ENCODE measurements at places on chromosomes 3 and 15.

GRCh38 chr3:149497966-149498670 lies 23.6 kb downstream of the TM4SF4 start:
- no peak for DNase-seq

GRCh38 chr15:61612111-61612510 lies 383.0 kb upstream of the RORA start:
- no peak for DNase-seq

DNA sequence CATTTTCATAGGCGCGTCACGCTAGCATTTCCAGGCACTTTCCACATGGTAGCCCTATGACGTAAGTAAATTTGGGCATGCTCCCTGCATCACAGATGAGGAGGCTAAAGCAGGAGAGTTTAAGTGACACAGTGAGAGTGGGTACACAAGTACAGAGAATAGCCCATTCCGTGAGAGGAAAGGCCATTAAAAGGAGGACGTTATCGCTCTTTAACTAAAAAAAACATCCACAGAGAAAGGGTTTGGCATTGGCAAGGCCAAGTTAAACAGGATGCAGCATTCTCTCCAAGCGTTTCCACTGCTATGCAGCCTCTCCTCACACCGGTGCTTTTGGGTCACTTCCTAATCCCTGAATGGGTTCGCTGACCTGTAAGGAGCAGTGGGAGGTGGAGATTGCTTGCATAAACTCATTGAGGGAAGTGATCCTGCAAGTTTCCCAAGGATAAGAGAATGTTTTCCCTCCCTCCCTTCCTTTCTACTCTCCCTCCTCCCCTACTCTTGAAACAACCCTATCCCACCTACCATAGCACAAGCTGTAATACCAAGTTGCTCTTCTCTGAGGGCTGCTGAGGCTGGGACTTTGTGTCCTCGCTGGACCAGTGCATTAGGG lies 147.7 kb downstream of the VGLL4 start:
- no peak for DNase-seq

- DNase-seq = no peak
Observed at GRCh38 chr3:136396916-136397315, 146.8 kb downstream of the PCCB start.

- DNase-seq = no peak
Observed at GRCh38 chr3:53513556-53514190, 19.3 kb downstream of the CACNA1D start.

- no peak for DNase-seq
Observed at GRCh38 chr3:25945836-25946235, 155.9 kb downstream of the OXSM start.

DNA sequence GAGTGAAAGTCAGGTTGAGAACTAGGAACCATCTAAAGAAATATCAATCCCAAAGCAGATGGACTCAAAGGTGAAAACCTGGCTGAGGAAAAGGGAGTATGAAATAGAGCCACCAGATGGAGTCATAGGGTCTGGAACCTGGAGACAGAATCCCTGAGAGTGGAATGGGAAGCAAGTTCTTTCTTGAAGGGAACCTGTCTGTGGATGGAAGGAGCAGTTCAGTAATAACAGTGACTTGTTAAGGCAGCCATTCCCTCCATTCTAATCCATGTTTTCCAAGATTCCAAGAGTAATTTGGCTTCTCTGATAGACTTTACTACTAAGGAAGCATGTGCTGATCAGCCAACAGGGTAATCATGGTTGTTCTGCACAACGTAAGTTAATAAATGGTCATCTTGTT lies 22.5 kb upstream of the AQP9 start:
- DNase-seq = no peak

- DNase-seq = no peak
Observed at GRCh38 chr3:123099331-123100192, 32.7 kb downstream of the PDIA5 start.

- DNase-seq = no peak
Observed at GRCh38 chr3:29870136-29870535, 589.3 kb downstream of the RBMS3 start.

DNA sequence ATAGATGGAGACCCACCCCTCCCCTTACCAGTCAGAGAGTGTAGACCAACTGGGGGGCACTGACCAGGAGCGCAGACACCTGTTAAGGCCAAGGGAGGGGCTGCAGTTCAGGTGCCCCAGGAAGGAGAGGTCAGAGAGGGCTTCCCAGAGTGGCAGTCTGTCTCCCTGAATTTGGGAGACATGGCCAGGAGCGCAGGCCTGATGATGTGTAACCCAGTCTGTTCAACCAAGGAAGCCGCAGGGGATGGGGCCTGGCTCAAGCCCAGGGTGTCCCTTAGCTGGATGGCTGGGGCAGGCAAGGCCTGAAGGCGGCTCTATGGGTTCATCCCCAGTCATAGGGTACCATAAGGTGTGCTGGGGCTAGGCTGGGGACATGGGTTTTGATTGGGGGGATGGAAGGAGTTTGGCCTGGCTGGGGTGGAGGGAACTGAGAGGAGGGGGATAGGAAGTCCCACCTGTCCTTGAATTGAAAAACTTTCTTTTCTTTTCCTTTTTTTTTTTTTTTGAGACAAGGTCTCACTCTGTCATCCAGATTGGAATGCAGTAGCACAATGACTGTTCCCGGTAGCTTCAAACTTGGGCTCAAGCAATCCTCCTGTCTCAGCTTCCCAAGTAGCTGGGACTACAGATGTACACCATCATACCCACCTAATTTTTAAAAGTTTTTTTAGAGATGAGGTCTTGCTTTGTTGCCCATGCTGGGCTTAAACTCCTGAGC lies 75.7 kb downstream of the SMAD6 start:
- no peak for DNase-seq

- no peak for DNase-seq
Observed at GRCh38 chr3:133293397-133294110, 106.3 kb upstream of the BFSP2 start.

GRCh38 chr15:87959662-87960061 lies 296.9 kb downstream of the NTRK3 start:
- DNase-seq = no peak

- DNase-seq = no peak
Observed at GRCh38 chr3:114451051-114451451, 157.2 kb downstream of the TIGIT start.

DNA sequence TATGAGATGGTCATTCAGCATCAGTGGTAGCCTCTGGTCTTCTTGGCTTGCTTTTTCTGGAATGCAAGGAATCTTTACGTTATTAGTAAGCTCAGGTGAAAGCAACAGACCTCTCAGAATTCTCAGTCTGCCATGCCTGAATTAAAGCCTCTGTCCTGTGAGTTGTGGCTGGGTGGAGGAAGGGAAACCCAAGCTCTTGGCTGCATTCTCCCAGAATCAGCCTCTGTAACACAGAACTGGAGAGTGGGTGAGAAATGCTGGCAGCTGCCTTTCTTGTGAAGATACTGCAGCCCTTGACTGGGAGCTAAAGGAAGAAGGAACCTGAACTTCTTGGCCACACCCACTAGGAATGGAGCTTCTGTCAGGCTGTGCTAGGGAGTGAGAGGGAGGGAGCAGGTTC lies 505.8 kb downstream of the EPHA3 start:
- no peak for DNase-seq

GRCh38 chr3:124019291-124019690 lies 27.4 kb upstream of the ROPN1 start:
- no peak for DNase-seq

GRCh38 chr3:44232407-44232806 lies 9.3 kb upstream of the TOPAZ1 start:
- DNase-seq = no peak

GRCh38 chr15:68328443-68328842 lies 50.9 kb downstream of the FEM1B start:
- DNase-seq = no peak

DNA sequence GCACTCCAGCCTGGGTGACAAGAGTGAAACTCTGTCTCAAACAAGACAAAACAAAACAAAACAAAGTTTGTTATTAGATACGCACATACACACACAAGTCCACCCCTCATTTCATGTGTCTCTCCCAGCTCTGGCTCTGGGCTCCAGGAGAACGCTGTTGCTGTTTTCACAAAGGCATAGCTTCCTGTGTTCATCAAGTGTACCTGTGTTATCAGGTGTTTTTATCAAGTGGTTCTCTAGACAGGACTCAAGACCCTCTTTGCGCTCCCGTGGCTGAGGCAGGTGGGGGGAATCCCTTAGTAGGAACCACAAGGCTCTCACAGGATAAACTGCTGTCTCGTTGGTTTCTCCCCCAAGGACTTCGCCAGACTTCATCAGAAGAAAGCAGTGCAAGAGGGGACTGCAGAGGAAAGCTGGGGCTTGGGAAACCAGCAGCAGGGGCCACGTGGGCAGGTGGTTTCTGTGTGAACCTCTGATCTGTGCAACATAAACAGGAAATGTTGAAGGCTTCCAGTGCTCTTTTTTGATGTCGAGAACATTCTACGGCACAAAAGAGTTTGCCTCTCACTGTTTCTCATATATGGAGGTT lies 6.9 kb upstream of the PPP1R2 start:
- DNase-seq = peak; percentile 68

- no peak for DNase-seq
Observed at GRCh38 chr15:51077221-51078153, 17.2 kb downstream of the TNFAIP8L3 start.

GRCh38 chr15:67812241-67812644 lies 13.1 kb upstream of the SKOR1 start:
- DNase-seq = no peak

- no peak for DNase-seq
Observed at GRCh38 chr3:172918165-172918564, 167.6 kb downstream of the ECT2 start.

GRCh38 chr15:57596978-57597377 lies 5.3 kb downstream of the MYZAP start:
- no peak for DNase-seq

DNA sequence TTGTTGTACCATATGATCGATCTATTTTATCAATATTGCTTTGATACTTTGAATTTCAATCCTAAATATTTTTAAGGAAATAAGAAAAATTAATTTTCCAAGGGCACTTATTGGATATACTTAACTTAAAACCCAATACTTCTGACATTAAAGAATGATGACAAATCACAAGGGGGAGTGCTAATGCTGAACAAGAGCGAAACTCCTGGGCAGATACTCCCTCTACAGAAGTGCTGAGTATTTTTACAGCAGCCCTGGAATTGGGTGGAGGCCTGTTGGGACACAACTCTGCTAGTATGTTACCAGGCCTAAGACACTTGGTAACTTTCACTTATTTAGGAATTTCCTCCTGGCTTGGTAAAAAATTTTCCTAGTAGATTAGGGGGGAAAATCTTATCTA lies 46.2 kb downstream of the DENND6A start:
- no peak for DNase-seq

Measured in activated CD4-positive, alpha-beta T cell treated with anti-CD3 and anti-CD28 coated beads, Interleukin-2, amount 50 U/mL, for 24 hours (primary cell).